CD4-positive, alpha-beta T cell treated with Interleukin-4 for 4 hours (primary cell): ENCODE measurements at places on chromosomes 13 and 19.

- DNase-seq: no peak
Measured at GRCh38 chr19:14333101-14333871, 48.0 kb upstream of the ADGRE5 start.

GRCh38 chr19:4566402-4567051 is 7.0 kb upstream of the SEMA6B start:
- no peak for DNase-seq

DNA sequence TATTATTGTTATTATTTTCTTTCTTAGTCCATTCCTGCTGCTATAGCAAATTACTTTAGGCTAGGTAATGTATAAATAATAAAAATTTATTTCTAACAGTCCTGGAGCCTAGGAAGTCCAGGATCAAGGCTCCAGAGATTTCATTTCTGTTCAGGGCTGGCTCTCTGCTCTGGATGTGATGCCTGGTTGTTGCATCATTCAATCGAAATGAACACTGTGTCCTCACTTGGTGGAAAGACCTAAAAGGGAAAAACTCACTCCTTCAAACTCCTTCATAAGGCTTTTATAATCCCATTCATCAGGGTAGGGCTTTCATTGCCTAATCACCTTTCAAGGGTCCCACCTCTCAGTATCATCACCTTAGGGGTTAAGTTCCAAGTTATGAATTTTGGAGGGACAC is 395.0 kb downstream of the EFNB2 start:
- no peak for DNase-seq

DNA sequence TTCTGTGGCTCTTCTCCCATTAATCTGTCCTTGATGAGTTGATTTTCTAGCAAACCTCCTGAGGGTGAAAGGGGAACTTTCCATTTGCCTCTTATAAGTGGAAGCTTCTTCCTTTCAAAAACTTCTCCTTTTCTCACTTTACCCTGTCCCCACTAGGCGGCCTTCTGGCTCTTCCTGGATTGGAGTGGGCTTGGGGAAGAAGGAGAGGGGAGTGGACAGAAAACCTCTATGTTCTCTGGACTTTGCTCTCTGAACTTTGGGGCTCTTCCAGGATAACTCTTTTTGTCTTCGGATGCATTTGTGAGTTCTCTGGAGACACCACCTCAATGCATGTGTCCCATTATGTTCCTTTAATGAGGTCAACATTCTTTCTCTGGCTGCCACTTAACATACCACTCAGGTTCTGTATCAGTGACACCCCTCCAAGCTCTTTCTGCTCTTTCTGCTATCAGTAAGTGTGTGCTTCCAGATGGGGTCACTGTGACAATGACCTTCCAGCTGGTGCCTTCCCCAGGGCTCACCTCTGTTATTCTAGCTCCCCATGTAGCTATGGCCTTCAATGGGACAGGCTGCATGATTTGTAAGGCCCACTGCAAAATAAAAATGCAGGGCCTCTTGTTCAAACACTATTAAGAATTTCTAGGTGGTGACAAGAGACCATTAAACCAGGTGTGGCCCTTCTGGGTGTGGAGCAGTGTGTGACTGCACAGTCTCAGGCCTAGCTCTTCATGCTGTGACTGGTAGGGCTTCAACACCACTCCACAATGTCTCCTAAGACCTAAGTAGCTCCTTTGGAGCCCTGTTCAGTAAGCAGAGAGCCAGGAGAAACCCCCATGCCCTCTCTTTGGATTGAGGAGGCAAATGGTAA is 389.2 kb downstream of the EFNB2 start:
- no peak for DNase-seq
